ENCODE measurements at places on chromosomes 7 and 10.
A peak's percentile ranks its signal among the peaks of the same experiment; 100 is the strongest.

GRCh38 chr10:118800920-118801319 is 46.1 kb upstream of the CACUL1 start:
- DNase-seq, result peak; percentile 21

- DNase-seq, result no peak
These were observed 102.1 kb downstream of the RTKN2 start for GRCh38 chr10:62166331-62167131.

- DNase-seq, result no peak
These were observed 373.6 kb upstream of the LRGUK start for GRCh38 chr7:133753513-133753912.

- no peak for DNase-seq
These were observed 49.8 kb downstream of the EPDR1 start for GRCh38 chr7:37970211-37970610.

DNA sequence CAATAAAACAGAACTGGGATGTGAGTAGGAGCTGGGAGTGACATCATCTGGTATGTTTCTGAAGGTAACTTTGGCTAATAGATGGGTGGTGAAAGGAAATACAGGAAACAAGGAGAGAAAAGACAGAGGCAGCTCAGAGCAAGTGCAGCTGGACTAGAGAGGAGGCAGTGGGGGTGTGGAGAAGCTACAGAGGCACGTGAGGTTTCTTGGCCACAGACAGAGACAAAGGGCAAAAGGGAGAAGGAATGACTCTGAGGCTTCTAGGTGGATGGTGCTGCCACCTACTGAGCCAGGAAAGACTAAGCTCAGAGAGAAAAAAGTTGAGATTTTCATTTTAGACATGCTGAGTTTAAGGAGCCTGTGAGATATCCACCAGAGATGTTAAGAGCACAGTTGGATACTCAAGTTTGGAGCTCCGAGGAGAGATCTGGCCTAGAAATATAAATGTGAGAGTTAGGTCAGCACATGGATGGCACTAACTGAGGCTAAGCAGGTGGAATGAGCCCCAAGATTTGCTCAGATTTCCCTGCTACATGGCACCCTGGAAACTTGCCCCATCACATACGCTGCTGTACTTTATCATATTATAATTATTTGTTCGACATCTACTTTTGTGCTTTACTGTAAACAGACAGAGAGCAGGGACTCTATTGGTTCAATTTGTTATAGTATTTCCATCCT is 293.0 kb upstream of the IMMP2L start:
- no peak for DNase-seq

DNA sequence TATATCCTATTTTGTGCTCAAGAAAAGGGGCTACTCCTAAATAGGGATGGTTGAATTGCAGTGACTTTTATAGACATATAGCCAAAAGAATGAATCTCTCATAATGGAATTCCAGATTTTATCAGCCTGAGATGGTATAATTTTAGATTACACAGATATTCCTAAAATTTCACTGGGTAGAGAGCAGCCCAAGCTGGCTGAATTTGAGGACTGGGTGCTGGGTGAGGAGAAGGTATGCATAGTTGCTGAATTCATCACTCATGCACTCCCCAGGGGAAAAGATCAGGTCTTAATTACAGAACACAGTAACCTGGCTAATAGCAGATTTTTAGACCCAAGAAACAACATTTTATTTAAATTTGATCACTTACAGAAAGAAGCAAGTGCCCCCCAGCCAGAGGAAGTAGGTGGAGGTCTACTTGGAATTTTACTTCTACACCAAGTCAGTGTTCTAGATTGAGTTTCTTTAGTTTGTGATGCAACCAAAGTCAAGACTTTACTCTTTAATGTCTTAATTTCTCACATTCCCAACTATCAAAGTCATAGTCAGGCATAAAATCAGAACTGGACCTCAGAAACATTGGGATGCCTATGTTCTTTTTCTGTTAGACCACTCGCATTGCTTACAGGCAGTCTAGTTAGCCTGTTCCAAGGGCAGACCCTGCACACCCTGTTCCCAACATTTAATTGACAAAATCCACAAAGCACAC is 337.4 kb upstream of the PODXL start:
- DNase-seq, result no peak

DNA sequence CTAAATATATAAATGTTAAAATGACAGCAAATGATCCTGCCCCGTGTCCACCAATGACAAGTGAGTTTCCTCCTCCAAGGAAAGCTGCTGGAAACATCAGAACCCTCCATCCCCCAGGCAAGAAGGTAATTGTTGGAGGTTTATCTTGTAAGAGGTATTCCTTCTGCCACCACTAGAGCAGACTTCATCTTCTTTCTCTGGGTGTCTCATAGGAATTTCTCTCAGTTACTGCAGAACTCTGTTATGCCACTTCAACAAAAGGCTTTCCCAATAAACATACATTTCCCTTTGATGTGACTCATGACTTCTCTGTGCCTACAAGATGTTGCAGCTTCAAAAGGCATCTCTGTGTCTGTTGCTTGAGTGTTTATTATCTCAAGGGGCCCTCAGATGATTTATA is 279.1 kb downstream of the BMPER start:
- DNase-seq, result no peak

GRCh38 chr10:126844406-126844805 is 60.8 kb upstream of the DOCK1 start:
- no peak for DNase-seq

DNA sequence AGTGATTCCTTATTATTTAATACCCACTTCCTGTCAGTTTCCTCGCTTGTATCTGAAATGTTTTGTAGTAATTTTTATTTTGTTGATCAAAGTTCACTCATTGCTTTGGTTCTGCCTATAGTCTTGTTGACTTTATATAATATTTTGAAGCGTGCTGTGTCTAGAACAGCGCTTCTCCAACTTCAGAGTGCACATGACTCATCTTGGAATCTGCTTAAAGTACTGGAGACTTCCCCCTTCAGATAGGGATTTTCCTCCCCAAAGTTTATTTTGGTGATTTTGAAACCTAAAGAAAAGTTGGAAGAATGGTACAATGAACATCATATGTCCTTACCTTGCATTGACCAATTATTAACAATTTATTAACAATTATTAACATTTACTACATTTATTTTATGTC is 5.8 kb downstream of the COMTD1 start:
- DNase-seq, result no peak

- no peak for DNase-seq
These were observed 5.7 kb downstream of the TMEM243 start for GRCh38 chr7:87213811-87214210.

DNA sequence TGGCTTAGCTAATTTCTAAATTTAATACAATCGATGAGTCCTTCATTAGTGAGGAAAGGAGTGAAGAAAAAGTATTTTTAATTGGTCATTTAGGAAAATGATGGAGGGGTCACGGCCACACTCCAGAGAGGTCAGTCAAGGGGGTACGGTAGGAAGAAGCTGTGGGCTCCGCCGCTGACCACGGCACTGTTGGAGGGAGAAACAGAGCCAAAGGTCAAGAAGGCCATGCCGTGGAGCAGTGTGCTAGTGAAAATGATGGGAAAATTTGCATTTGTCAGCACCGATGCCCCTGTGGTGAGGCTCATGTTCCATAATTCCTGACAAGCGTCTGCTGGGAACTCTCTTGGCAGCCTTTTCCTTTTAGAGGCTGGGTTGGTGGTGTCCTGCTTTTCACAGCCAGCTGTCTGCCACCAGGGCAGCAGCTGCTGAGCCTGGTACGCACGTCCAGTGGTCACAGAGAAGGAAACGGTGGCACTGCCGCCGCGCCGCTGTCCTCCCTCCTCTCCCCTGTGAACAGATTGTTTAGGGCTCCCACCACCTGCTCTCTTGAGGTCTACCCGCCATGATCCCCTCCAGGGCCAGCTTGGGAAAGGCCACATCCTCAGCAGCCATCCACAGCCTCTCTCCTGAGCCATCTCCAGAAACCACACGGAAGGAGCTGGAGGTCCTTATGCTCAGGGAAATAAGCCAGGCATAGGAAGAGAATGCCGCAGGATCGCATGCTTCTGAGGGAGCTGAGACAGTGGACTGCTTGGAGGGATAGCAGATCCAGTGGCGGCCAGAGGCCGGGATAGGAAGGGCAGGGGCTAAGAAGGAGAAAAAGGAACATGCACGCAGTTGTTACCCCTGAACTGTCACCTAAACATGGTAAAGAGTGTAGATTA is 263.7 kb upstream of the PPP2R2D start:
- DNase-seq, result no peak

DNA sequence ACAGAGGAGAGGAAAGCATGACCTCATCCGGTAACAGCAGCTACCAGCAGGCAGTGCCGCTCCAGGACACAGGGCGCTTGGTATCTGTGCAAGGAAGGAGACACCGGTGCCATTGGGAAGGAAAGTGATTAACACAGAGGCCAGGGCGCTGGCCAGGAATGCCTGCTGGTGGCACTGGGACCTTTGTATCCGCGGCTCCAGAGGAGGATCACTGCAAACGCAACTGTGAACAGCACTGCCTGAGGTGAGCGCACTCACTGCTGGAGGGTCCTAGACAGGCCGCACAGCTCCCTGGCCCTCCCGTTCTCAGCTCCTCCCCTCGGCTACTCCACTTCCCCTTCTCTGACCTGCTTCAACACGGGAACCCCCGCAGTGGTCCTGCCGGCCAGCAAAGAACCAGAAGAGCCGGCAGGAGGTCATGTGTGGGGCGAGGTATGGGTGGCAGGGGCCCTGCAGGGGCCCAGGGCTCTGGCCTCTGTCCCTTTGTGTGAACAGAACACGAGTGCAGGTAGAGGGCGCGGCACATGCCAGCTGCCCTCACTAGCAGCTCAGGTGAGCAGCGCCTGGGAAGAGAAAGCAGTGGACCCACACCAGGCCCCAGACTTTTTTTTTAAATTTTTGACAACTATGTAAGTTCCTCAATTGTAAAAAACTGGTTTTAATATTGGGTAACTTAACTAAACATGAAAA is 107.6 kb downstream of the VIPR2 start:
- DNase-seq, result no peak

GRCh38 chr7:138622841-138623240 is 78.3 kb downstream of the SVOPL start:
- no peak for DNase-seq

Data from CD8-positive, alpha-beta T cell (primary cell).